ENCODE measurements at places on chromosomes 12 and 14. TPM values are rescaled to one million over a fixed set of nuclear protein-coding genes. Genes with fewer than 3 reads are reported as not detected.
A peak's percentile ranks its signal among the peaks of the same experiment; 100 is the strongest.

The HOXC5 gene
- 2.1 TPM for polyA plus RNA-seq

The MYO1A gene
- polyA plus RNA-seq: not detected

The LRRC43 gene
- 1.4 TPM for polyA plus RNA-seq

The TRIM9 gene
- polyA plus RNA-seq: 3.9 TPM

GRCh38 chr14:94689218-94689984 is 77.2 kb downstream of the SERPINA3 start:
- DNase-seq: peak; percentile 93

DNA sequence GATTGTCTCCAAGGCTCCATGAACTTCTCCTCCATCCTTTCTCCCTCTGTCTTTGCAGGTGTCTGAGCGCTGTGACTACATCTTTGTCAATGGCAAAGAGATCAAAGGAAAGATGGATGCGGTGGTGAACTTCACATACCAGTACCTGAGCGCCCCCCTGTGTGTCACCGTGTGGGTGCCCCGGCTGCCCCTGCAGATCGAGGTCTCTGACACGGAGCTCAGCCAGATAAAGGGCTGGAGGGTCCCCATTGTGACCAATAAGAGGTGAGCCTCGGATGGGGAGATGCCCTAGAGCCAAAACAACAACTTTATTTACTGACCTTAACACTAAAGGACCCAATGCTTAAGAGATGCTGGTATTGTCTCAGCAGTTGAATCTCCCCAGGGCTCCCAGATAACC is 130.0 kb downstream of the SLC15A4 start:
- no peak for DNase-seq

DNA sequence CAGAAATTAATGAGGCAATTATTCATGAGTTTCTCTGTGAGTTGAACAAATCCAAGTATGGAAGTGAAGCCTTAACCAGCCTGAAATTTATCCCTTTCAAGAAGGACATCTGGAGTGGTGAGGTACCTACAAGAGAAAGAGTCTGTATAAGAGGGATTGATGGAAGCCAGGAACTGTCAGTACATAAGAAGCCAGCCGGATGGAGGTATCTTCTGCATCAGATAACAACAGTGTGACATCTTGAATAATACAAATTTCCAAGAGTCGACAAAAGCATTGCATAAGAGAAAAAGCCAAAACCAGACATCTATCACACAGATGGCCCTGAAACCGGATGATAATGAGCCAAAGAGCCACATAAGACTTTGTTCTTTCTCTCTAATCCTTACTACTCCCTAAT is 781.2 kb downstream of the FLRT2 start:
- no peak for DNase-seq

GRCh38 chr12:58408516-58408915 is 467.1 kb downstream of the ATP23 start:
- no peak for DNase-seq

DNA sequence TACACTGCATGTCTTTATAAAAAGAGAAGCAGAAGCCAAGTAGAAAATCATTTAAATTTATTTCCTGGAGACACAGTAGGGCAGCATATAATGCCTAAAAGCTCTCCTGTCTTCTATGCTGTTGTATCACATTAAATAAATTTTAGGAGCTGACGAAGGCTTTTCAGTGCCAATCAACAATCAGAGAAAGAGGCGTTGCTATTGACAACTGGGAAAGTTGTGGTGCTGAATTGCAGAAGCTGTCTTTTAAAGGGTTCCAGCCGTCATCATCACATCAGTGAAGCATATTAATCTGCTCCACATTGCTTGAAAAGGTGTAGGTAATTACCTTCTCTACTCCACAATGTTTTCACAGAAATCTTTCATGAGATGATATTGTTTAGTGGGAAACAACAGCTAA is 103.9 kb downstream of the FSCB start:
- DNase-seq: no peak

DNA sequence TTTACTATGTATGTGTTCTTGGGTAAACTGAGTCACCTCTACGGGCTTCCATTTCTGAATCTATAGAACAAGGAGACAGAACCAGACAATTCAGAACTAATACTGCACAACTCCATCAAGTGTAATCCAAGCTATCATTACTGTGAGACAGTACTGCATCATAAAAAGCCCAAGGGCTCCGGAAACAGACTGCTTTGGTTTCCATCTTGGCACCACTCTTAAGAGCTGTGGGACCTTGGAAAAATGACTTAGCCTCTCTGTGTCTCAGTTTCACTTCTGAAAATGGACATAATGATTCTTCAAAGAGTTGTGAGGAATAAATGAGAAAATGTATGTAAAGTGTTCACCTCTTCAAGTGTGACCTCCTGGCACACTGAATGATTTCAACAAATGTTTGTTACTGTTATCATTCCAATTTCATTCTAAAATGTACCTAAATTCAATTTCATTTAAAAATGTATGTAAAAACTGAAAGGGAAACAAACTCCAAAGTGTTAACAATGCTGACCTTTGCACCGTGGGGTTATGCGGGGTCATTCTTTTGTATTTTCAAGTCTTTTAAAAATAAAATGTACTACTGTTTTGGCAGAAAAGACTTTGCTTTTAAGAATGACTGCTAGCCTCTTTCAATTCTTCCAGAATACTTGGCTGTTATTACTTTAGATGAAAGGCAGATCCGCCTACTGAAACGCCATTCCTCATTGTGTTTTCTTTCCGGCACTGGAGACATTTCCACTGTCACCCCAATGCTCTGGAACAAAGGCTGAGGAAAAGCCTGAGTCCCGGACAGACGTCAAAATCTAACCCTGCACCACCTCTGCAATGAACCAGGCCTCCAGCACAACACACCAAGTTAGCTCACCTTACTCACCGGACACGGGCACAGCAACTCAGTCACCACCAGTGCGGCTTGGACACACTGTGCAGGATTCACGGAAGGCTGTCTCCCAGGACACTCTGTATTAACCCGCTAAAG is 62.8 kb downstream of the TMCC3 start:
- DNase-seq: no peak

Measured in SK-N-SH (cell line).